ENCODE measurements at places on chromosomes 11 and 22. TPM values are rescaled to one million over a fixed set of nuclear protein-coding genes. Genes with fewer than 3 reads are reported as not detected.

DNA sequence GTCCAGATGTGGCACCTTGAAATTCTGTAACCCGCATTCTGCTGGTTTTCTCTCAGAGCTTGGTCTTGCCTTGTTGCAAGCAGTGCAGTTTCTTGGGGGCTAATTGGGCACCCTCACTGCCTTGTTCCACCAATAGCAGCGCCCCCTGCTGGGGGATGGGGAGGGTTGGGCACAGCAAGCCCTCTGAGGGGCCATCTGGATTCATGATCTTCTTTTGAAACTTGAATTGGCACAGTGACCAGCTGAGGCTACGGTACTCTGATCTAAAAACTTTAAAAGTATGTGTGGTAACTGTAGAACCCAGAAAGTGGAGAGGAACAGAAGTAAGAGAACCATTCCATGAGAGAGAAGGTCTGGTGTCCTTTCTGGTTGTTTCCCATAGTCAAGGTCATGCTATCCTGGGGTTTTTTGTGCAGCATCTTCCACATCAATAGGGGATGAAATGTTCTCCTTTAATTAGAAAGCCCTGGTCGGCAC lies 64.2 kb downstream of the MED15 start:
- peak; percentile 66 for DNase-seq
- no peak overlapping the region for H3K4me3 ChIP-seq
- H3K27me3 ChIP-seq, result peaks cover 4% of the 10 kb centered on the region
- H3K4me1 ChIP-seq, result peaks cover 2% of the 10 kb centered on the region

DNA sequence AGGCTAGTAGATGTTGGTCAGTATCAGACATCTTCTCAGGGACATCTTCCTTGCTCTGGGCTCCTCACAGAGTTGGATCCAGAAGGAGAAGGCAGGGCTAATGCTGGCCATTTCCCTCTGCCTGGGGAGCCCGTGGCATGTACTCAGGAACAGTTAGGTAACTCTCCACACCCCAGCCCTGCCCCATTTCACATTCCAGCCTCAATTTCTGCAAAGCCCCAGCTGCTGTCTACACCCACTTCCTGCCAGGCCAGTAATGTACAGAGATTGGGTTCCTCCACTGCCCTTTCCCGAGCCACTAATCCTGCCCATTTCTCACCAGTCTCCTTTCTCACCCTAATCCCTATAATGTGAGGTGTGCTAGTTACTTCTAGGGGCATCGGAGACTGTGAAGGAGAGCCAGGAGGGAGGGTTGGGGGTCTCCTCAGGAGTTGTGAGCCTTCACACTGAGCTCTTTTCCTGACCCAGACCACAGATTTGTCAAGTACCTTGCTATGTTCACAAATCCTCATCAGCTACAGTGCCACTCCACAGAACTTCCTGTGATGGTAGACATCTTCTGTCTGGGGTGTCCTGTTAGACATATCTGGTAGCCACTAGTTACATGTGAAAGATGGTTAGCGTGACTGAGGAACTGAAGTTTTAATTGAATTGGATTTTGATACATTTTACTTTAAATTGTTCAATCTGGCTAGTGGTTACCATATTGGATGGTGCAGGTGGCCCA lies 1.3 kb upstream of the SEC14L3 start:
- no peak for DNase-seq
- no peak overlapping the region for H3K4me3 ChIP-seq
- no peaks in the 10 kb centered on the region for H3K27me3 ChIP-seq
- H3K36me3 ChIP-seq, result no peaks in the 10 kb centered on the region
- no peak overlapping the region for H3K27ac ChIP-seq

- peak overlapping the region; percentile 84 for H3K27ac ChIP-seq
- H3K4me1 ChIP-seq, result peaks cover 52% of the 10 kb centered on the region
- H3K36me3 ChIP-seq, result peaks cover 10% of the 10 kb centered on the region
- H3K4me3 ChIP-seq, result no peak overlapping the region
Measured at GRCh38 chr11:14110629-14111028, 148.1 kb downstream of the SPON1 start.

The MYH9 gene
- total RNA-seq, result 931 TPM

DNA sequence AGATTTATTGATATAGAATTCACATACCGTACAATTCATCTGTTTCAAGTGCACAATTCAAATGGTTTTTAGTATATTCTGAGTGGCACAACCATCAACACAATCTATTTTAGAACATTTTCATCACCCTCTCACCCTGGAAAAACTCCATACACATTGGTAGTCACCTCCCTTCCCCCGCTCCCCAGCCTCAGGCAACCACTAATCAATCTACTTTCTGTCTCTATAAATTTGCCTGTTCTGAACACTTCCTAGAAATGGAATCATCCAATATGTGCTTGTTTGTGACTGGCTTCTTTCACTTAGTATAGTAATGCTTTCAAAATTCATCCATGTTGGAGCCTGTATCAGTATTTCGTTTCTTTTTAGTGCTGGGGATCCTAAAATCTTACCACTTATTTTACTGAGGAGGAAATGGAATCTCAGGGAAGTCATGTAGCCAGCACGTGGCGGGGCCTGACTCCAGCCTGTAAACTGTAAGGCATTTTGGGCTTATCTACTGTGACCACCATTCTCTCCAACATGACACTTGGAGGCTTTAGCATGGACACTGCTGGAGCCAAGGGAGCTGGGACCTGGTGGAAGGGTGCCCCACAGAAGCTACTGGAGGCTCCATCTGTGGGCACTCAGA lies 905 bp upstream of the UCP3 start:
- H3K36me3 ChIP-seq, result peaks cover 7% of the 10 kb centered on the region
- no peak for DNase-seq
- H3K27ac ChIP-seq, result no peak overlapping the region
- H3K4me3 ChIP-seq, result no peak overlapping the region
- H3K4me1 ChIP-seq, result peaks cover 3% of the 10 kb centered on the region

DNA sequence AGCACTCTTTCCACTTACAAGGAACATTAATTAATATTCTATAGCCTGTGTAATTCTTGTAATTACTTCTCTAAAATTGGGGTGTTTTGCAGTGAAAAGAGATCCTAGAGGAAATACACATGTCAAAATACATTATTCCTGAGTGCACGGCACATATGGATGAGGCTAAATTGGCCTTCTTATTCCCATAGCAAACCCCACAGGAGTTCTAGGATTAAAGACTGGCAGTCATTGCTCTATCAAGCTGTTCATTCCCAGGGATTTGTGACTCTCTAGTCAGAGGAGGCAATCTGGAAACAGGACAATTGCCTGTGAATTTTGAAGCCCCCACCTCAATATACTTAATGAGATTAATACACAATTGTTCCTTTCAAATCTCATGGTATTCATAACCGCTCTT lies 145.9 kb upstream of the OPCML start:
- H3K4me3 ChIP-seq, result no peak overlapping the region
- DNase-seq, result no peak
- no peaks in the 10 kb centered on the region for H3K27me3 ChIP-seq
- H3K27ac ChIP-seq, result no peak overlapping the region

The TOM1 gene
- 32.0 TPM for total RNA-seq

The IGLL5 gene
- not detected for total RNA-seq

The SGSM1 gene
- 2.4 TPM for total RNA-seq

DNA sequence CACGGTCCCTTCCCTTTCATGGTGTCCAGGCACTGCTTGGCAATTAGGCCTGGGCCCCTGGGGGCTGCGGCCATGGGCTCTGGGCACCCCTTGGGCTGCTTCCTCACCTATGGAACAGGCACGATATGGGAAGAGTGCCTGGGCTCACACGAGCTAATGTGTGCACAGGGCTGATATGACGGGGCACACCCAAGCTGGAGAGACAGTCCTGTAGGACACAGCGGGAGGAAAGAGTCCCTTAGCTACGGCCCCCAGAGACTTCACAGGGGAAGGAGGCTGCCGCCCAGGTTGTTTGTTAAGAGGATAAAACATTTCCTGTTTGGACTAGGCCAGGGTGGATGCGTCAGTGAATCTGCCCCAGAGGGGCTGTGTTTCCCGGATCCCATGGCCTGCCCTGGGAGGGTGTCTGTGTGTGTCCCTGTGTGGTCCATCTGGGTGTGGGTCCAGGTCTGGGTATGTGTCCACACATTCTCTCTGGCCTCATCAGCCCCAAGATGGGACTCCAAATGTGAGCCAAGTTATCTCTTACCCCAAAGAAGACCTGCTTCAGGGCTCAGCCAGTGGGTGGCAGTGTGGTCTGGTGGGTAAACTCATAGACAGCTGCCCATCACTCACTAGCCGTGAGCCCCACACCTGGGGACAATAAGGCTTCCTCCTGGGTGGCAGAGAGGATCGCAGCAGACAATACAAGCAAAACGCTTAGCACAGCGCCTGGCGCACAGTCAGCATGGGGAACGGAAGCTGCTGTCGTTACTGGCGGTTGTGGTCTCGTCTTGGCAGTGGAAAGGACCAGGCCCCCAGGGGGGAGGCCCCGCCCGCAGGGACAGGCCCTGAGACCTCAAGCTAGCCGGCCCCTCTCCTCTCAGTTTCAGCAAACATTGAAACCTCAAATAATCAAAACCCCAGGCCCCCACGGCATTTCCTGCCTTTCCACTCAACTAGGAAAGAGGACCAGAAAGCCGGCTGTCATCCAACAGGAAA lies 3.2 kb upstream of the EMID1 start:
- peaks cover 27% of the 10 kb centered on the region for H3K4me1 ChIP-seq
- peak; percentile 35 for DNase-seq
- no peak overlapping the region for H3K4me3 ChIP-seq
- H3K27me3 ChIP-seq, result peaks cover 3% of the 10 kb centered on the region

DNA sequence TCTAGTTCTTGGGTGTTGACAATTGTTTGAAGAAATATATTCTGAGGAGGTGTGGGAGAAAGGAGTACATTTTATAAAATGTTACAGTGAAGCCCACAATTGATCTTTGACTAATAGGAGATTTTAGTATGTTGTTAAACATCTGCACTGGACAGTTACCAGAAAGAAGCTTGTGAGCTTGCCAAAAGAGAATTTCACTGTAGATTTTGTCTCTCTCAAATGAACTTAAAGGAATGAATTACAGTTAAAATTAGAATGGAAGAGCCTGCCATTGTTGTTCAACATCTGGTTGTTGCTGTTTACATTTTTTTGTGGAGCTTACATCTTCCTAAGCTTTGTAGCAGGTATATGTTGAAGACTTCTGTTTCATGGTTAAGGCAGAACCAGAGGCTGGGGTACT lies 620.5 kb upstream of the CCDC179 start:
- H3K4me3 ChIP-seq, result no peak overlapping the region
- peaks cover 7% of the 10 kb centered on the region for H3K4me1 ChIP-seq
- DNase-seq, result no peak
- H3K27me3 ChIP-seq, result peaks cover 2% of the 10 kb centered on the region

The NLRP14 gene
- 0.13 TPM for total RNA-seq

DNA sequence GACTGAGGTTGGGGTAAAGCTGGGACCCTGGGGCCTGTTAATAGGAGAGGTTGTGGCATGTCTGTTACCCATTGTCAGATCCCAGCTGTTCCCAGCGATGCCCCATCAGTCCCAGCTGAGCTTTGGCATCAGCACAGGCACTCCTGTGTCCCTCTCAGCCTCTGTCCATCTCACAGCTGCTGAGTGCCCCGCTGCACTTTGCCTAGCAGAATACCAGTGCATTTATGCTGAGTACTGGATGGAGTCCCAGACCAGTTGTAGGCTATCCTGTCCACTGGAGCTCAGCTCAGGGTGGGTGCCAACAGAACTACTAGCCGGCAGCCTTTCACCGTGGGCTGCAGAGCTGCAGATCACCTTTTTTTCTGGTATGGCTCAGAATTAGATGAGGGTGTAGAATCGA lies 9.9 kb downstream of the FXYD6 start:
- no peak overlapping the region for H3K27ac ChIP-seq
- H3K27me3 ChIP-seq, result peaks cover 3% of the 10 kb centered on the region
- no peak overlapping the region for H3K4me3 ChIP-seq
- no peak for DNase-seq
- H3K4me1 ChIP-seq, result peaks cover 17% of the 10 kb centered on the region
- H3K36me3 ChIP-seq, result no peaks in the 10 kb centered on the region

The E2F8 gene
- total RNA-seq, result 0.92 TPM

DNA sequence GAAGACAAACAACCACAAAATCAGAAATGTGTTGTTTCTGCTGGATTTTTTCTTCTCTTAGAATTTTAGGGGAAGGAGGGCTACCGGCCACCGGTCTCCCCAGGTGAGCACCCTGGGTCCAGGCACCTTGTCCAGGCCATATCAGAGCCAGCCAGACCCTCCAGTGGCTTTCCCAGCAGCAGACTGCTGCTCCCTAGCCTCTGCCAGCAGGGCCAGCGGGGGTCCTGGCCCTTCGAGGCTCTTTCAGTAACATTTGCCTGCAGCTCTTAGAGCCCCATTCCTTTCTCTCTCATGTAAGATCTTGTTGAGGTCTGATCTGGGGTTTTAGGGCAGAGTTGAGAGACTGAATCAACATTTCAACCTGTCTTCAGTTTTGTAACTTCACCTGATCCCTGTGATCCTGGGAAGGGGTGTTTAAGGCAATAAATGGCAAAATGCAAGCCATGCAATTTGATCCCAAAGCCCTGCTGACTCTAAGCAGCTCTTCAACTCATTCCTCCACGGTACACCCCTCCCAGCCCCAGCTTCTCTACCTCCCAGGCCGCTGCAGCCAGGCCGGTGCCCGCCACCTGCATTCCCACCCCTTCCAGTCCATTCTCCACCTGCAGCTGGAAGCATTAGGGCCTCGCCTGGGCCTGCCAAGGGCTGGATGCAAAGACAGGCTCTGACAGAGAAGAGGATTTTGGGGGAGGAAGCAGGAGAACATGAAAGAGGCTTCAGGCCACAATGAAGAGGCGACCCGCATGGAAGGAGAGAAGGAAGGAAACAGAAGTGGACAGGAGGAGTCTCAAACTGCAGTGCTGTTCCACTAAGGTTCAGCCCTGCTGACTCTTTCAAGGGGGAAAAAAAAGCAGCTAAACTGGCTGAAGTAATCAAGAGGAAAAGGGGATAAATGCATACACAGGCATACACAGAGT lies 113.0 kb upstream of the FGF3 start:
- H3K27me3 ChIP-seq, result peaks cover 9% of the 10 kb centered on the region
- no peak for DNase-seq
- peaks cover 3% of the 10 kb centered on the region for H3K4me1 ChIP-seq
- H3K36me3 ChIP-seq, result no peaks in the 10 kb centered on the region

The SCGB1C1 gene
- total RNA-seq, result not detected

DNA sequence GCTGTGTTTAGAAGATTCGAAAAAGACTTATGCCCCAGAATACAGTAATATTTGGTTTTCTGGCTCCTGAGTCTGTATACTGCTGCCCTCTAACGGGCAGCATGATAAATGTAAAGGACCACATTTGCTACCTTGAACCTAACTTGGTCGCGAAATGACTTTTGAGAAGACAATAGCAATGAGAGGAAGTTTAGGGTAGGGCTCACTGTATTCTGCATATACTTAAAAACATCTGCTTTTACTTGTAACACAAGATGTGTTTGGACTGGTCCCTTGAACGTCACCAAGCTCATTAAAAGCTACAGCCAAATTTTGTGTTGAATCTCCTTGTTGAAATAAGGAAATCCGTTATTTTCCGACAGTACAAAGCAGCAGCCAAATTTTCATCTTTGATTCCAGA lies 309.1 kb downstream of the SWAP70 start:
- peaks cover 8% of the 10 kb centered on the region for H3K4me1 ChIP-seq
- no peak overlapping the region for H3K27ac ChIP-seq
- no peaks in the 10 kb centered on the region for H3K36me3 ChIP-seq
- H3K27me3 ChIP-seq, result no peaks in the 10 kb centered on the region
- no peak overlapping the region for H3K4me3 ChIP-seq

Data from endothelial cell (in vitro differentiated cells).